NCI-H1930 (cell line): ENCODE measurements at places on chromosomes 5 and 9.

- peak; percentile 33 for DNase-seq
These were observed 40.8 kb upstream of the KCNV2 start for GRCh38 chr9:2676466-2676865.

- no peak for DNase-seq
These were observed 57.2 kb upstream of the IER5L start for GRCh38 chr9:129235041-129235930.

- DNase-seq, result no peak
These were observed 180.9 kb downstream of the AOPEP start for GRCh38 chr9:94907264-94907936.

DNA sequence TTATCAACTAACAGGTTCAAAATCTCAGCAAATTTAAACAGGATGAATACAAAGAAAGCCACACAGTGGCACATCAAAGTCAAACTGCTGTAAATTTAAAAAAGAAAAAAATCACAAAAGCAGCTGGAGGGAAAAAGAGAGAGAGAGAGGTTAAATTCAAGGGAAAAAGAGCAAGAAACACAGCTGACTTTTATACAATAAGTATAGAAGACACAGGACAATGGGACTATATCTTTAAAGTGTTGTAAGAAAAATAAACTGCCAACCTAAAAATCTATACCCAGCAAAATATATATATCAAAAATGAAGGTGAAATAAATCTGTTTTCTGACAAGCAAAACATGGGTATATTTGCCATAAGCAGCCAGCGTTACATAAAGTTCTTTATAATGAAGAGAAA is 261.5 kb downstream of the TLE1 start:
- DNase-seq, result no peak

DNA sequence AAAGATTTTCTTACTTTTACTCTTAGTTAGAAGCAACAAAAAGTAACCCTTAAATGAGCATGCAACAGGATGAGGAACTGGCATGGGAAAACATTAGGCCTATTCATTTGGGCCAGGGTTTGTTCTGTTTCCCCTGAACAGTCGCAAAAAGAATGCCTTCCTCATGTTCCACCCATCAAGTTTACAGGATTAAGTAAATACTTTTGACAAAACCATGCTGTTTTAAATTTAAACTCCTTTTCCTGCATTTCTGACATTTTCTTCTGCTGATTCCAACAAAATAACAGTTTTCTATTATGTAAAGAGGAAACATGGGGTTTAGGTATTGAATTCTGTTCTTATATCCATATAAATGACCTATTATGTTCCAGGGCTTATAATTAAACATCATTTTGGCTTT is 236.6 kb upstream of the ACTBL2 start:
- DNase-seq, result no peak
